A549 (cell line): ENCODE measurements at places on chromosomes 12 and 14.
A peak's percentile ranks its signal among the peaks of the same experiment; 100 is the strongest.

DNA sequence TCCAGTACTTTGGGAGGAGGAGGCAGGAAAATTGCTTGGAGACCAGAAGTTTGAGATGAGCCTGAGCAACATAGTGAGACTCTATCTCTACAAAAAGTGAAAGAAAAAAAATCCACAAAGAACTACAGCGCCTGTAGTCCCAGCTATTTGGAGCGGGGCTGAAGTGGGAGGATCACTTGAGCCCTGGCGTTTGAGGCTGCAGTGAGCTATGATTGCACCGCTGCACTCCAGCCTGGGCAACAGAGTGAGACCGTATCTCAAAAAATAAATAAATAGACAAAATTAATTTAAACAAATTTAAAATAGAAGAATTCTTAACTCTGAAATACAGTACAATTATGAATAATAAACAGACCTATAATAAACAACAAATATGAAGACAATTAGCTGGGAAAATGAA is 40.9 kb downstream of the ATL1 start:
- peak; percentile 41 for DNase-seq

GRCh38 chr14:30211326-30211725 is 283.7 kb upstream of the PRKD1 start:
- DNase-seq = no peak

DNA sequence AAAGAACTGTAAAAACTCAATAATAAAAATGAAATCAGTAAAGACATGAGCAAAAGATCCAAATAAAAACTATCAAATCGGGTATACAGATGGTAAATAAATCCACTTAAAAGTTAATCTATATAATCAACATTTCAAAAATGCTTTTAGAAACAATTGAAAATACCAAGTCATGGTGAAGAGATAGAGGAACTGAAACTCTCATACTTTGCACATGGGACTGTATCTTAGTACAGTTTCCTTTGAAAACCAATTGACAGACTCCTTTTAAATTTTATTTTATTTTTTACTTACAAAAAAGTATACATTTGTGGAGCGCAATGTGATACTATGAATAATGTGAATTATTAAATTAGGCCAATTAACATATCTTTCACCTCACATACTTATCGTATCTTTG is 98.6 kb upstream of the FAR2 start:
- DNase-seq = no peak

DNA sequence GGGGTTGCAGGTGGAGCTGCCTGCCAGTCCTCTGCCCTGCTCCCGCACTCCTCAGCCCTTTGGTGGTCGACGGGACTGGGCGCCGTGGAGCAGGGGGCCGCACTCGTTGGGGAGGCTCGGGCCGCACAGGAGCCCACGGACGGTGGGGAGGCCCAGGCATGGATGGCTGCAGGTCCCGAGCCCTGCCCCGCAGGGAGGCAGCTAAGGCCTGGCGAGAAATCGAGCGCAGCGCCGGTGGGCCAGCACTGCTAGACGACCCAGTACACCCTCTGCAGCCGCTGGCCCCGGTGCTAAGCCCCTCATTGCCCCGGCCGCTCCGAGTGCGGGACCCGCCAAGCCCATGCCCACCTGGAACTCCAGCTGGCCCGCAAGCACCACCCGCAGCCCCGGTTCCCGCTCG is 221.8 kb downstream of the BTG1 start:
- no peak for DNase-seq

- DNase-seq = no peak
Observed at GRCh38 chr14:96826818-96827217, 29.6 kb downstream of the VRK1 start.

DNA sequence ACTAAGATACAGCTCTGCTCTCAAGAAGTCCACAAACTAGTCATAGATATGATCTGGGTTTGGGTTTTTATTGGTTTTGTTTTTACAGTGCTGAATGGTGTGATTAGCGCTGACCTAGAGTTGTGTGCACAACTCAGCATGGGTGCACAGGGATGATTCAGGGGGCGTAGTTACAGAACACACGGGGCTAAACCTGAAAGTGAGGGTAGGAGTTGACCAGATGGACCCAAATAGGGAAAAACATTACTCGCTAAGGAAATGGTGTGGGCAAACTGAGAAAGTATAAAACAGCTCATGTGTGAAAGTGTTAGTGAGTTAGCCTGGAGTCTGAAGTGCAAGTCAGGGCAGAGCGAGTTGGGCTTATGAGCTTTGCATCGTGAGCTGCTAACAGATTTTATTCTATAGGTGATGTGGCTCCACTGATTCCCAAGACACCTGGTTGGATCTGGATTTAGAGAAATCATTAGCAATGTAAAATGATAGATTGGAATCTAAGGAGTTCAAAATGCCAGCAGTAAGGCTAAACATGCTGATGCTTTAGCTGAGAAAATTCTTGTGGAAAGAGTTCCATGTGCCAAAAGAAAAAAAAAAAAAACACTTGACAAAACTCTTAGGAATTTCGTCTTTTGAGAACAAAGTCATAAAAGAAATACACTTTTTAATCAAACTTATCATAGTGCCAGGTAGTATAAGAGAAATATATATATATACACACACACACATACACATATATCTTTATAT is 134.9 kb downstream of the SLC5A8 start:
- DNase-seq = no peak

DNA sequence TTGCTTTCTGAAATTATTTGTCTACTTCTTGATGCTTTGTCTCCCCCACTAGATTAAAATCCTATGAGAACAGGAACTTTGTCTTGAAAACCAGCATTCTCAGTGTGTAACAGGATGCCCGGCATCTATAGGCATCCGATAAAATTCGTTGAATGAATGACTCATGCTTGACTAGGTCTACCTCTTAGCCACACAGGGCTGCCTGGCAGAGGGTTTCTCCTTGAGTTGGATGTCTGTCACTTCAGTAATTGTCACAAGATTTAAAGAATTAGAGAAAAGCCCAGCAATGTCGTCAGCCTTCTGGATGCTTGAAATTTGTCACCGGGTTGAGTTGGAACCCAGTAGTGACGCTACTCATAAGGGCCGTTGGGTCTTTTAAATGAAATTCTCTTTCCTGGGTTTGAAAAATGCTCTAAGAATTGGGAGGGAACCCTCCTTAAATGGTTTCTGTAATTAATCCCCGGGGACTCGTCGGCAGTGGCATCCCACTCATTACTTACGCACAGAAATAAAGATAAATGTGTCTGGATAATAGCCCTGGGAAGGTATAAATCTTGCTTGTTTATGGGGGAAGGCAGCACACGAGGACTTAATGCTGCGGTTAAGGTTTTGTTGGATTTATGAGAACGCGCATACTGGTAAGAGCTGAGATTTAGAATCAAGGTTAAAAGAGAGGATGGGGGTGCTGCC is 194.1 kb downstream of the AACS start:
- no peak for DNase-seq

GRCh38 chr14:105489542-105490266 is 1.3 kb upstream of the TEDC1 start:
- peak; percentile 95 for DNase-seq

GRCh38 chr12:19752712-19753111 is 313.4 kb downstream of the AEBP2 start:
- DNase-seq = no peak

DNA sequence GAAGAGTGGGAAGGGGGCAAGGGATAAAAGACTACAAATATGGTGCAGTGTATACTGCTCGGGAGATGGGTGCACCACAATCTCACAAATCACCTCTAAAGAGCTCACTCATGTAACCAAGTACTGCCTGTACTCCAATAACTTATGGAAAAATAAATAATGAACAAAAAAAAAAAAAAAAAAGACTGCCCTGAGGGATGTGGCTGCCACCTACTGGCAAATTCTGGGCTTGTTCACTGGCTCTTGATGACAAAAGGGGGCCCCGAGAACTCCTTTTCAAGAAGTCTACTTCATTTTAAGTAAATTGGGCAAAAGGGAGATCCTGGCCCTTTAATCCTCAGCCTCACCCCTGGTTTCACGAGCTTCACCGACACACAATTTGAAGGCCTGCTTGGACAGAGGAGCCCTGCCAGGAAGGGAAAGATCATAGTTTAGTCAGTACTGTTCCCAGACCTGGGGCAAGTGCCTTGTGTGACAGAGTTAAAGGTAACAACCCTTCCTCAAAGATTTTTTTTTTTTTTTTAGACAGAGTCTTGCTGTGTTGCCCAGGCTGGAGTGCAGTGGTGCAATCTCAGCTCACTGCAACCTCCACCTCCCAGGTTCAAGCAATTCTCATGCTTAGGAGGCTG is 26.1 kb upstream of the STAC3 start:
- DNase-seq = peak; percentile 34

- peak; percentile 54 for DNase-seq
Observed at GRCh38 chr12:107917912-107918800, 143.7 kb downstream of the ASCL4 start.
